Articular chondrocyte of knee joint (primary cell): ENCODE measurements at places on chromosomes 3 and 15. TPM values are rescaled to one million over a fixed set of nuclear protein-coding genes. Genes with fewer than 3 reads are reported as not detected.

The BLOC1S6 gene
- 134 and 152 TPM in 2 replicates for total RNA-seq

The TJP1 gene
- total RNA-seq = 72.1 and 92.2 TPM in 2 replicates

The SMCO1 gene
- total RNA-seq = not detected in 2 replicates

The ADGRG7 gene
- total RNA-seq = 0.11 TPM in 1 of 2 replicates, not detected in the other

The TRIM59 gene
- 42.9 and 52.5 TPM in 2 replicates for total RNA-seq

The CASR gene
- total RNA-seq = not detected in 2 replicates

The LRRC49 gene
- 20.3 and 22.2 TPM in 2 replicates for total RNA-seq

The LIPC gene
- 1.8 and 4.1 TPM in 2 replicates for total RNA-seq
